Esophagus squamous epithelium (tissue), 5 donors: ENCODE measurements at places on chromosomes 11 and 22.

DNA sequence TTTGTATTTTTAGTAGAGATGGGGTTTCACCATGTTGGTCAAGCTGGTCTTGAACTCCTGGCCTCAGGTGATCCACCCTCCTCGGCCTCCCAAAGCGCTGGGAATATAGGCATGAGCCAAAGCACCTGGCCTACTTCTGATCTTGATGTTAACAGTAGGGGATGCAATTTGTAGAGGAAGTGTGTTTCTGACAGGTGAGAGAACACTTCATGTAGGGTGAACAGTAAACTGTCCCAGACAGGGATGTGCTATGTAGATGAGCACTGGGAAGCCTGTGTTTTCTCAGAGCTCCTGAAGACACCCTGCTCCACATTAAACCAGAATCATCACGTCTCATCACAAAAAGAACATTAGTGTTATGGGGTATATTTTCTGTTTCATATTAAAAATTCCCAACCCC, 45.1 kb downstream of the UBASH3B start:
- no peak for DNase-seq

GRCh38 chr11:63826471-63827190, 12.3 kb upstream of the MARK2 start:
- DNase-seq: no peak

DNA sequence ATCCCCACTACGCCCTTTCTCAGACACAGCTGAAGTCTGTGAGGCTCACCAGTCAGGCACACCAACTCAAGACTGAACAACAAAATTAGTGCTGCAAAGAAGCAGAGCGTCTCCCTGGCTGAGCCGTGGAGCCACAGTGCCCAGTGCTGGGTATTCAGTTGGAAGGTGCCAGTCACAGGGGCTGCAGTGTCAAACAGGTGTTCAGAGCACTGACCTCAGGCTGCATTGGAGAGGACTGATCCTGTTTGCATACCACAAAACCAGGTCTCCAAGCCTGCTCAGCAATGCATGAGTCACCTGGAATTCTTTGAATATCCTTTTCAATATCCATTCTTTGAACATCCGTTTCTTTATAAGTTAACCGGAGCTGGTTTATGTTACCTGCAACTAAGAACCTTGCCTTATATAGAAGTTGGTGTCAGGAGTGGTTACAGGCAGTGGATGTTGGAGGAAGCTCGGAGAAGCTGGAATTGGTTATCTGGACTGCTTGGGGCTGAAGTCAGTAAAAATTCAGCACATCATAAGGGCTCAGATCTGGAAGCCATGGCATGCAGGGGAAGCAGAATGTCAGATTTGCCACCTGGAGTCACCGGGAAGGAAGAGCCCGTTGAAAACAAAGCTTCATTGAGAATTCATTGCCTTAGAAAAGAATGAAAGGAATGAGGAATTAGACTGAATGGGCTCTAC, 30.3 kb downstream of the PDGFB start:
- DNase-seq: no peak

DNA sequence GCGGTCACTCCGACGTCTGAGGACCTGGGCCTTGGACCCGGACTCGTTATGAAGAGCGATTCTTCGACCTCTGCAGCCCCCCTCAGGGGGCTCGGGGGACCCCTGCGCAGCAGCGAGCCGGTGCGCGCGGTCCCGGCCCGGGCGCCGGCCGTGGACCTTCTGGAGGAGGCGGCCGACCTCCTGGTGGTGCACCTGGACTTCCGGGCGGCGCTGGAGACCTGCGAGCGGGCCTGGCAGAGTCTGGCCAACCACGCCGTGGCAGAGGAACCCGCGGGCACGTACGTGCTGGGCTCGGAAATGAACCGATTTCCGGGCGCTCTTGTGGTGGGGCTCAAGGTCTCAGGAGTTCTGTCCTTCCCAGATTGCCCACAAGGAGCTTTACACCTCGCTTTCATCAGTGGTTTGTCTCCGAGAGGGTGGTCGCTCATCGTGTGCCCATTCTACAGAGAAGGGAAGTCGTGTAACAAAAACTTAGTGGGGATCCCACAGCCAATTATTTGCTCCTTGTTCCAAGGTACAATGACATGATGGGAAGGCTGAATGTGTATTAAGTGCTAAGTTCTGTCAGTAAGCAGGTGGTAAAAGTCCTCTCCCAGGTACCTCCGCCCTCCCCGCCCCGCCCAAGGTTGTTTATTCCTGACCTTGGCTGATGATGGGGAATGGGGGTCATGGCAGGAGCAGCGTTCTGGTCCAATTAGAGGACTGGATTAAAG, 695 bp downstream of the PEX26 start:
- no peak for DNase-seq

GRCh38 chr22:39278040-39278439, 33.3 kb upstream of the PDGFB start:
- DNase-seq: no peak

GRCh38 chr11:79864882-79865281, 424.1 kb upstream of the TENM4 start:
- DNase-seq: no peak
